ENCODE measurements at places on chromosomes 1 and 21.

GRCh38 chr1:174788981-174789380, 210.8 kb upstream of the CACYBP start:
- DNase-seq, result no peak

- no peak for DNase-seq
Observed at GRCh38 chr1:51316113-51316845, 14.1 kb downstream of the TTC39A start.

DNA sequence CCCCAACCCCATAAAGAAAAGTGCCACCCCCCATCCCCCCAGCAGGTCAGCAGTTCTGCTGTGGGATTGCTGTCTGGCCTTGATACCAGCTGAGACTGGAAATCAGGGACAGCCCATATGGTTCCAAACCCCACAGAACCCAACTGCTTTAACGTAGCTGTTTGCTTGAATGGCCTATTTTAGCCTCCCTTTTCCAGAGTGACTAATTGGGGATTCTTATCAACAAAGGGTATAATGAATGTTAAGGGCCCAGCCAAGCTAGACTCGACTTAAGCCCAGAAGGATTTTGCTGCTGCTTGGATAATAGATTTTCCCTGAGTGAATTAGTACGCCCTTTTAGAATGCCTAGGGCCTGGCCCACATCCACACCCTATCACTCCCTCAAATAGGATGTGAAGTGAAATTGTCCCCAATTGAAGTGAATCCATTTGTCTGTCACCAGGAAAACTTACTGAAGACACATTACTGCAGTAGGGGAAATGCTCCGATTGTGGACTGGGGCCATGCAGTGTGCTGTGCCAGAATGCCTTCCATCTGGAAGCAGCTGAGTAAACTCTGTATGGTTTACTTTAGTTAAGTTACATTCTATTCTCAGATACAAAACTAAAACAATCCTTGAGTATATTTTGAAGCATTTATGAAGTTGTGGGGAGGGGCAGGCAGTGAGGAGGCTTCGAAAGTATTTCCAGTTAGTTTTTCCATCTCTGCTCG, 156.9 kb downstream of the DHRS3 start:
- DNase-seq, result no peak

DNA sequence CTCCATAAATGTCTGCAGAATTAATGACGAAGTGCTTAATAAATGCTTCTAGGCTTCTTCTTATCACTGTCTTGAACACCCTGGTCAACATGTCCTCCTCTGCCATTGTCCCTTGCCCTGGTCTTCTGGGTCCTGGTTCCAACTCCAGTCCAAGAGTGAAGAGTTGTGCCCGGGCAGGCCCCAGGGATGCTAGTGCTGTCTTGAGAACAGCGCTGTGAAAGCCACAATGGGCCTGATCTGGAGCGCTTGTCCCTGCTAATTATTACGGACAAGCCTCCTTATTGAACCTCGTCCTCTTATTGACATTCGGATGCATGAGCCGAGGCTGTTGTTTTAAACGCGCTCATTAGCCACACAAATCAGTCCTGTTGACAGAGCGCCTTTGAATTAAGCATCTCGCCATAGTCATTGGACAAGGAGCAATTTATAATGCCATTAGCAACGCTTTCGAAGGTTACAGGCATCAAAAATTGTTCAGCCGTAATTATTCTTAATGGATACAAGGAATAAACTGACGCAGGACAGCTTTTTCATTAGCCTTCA, 211.6 kb upstream of the POU3F1 start:
- no peak for DNase-seq

GRCh38 chr1:44713321-44713781, 17.6 kb downstream of the RNU5D-1 start:
- DNase-seq, result no peak

- no peak for DNase-seq
Observed at GRCh38 chr1:81407000-81407821, 393.5 kb upstream of the ADGRL2 start.

DNA sequence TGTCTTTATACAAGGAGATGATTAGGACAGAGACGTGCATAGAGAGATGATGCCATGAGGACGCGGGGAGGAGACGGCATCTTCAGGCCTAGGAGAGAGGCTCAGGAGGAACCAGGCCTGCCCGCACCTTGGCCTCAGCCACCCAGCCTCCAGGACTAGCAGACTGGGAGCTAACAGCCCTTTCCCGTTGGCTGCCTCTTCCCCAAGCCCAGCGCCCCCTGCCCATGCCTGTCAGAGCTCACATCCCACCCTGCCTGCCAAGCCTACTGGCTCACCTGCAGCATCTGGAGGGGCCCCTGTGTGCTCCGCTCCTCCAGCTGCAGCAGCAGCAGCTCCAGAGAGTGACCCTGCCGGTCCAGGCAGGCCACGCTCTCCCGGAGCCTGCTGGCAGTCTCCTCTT, 4.0 kb upstream of the TRIM11 start:
- no peak for DNase-seq

DNA sequence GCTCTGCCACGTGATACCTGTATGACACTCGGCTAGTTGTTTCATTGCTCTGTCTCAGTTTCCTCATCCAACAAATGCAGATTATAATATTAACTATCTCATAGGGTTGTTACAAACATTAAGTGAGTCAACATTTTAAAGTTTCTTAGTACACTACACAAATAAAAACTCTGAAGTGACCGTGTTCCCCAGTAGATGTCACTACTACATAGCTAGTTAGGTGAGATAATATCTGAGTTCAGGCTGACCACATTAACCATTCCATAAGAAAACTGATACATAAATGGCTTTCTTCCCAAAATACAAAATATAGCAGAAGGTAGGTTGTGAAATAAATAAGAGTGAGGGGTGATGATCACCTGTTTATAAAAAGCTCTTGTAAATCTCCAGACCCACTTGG, 214.1 kb downstream of the NUF2 start:
- DNase-seq, result no peak

DNA sequence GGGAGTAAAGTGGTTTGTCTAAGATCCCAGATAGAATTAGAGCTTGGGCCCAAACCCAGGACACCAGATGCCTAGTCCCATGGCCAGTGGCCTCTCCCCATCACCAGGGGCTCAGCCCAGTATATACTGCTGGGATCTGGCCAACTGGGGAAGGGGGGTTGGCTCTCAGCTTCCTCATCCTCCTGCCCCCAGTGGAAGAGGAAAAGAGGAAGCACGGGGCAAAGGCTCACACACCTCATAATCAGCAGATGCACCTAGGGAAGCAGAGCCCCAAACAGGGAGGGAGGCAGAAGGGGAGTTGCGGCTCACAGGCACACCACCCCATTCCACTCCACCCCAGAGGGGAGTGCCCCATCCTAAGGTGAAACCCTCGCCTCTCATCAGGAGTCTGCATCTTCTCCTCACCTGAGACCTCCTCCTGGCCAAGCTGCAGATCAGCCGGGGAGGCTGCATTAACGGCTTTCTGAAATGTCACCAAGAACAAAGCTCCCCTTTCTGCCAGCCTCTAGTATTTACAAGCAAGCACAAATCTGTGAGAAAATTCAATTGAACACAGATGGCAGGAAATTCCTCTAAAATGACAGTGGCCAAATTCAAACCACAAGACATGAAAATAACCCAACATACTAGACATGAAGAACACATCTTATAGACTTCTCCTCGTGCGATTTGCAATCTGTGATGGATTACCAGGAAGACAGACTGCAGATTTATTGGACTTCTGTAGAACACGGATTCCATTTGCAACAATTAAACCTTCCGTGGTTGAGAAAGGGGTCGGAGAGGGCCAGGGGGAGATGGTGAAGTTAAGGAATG, 82.8 kb downstream of the GLIS1 start:
- no peak for DNase-seq

Data from CD4-positive, alpha-beta T cell treated with Interleukin-21 for 1 hour (primary cell).